ENCODE measurements at places on chromosomes 16 and 17. TPM values are rescaled to one million over a fixed set of nuclear protein-coding genes. Genes with fewer than 3 reads are reported as not detected.

The SOST gene
- not detected for total RNA-seq

The NPTX1 gene
- 0.57 TPM for total RNA-seq

The ELP5 gene
- total RNA-seq: 43.3 TPM

The CXCL16 gene
- total RNA-seq: 55.3 TPM

DNA sequence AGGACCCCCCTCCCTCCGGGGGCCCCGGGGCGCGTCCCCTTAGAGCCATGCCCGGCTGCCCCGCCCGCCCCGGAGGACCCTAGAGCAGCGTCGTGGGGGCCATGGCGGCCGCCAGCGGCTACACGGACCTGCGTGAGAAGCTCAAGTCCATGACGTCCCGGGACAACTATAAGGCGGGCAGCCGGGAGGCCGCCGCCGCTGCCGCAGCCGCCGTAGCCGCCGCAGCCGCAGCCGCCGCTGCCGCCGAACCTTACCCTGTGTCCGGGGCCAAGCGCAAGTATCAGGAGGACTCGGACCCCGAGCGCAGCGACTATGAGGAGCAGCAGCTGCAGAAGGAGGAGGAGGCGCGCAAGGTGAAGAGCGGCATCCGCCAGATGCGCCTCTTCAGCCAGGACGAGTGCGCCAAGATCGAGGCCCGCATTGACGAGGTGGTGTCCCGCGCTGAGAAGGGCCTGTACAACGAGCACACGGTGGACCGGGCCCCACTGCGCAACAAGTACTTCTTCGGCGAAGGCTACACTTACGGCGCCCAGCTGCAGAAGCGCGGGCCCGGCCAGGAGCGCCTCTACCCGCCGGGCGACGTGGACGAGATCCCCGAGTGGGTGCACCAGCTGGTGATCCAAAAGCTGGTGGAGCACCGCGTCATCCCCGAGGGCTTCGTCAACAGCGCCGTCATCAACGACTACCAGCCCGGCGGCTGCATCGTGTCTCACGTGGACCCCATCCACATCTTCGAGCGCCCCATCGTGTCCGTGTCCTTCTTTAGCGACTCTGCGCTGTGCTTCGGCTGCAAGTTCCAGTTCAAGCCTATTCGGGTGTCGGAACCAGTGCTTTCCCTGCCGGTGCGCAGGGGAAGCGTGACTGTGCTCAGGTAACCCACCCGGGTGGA lies 759 bp downstream of the ALKBH5 start:
- peak; percentile 55 for DNase-seq

DNA sequence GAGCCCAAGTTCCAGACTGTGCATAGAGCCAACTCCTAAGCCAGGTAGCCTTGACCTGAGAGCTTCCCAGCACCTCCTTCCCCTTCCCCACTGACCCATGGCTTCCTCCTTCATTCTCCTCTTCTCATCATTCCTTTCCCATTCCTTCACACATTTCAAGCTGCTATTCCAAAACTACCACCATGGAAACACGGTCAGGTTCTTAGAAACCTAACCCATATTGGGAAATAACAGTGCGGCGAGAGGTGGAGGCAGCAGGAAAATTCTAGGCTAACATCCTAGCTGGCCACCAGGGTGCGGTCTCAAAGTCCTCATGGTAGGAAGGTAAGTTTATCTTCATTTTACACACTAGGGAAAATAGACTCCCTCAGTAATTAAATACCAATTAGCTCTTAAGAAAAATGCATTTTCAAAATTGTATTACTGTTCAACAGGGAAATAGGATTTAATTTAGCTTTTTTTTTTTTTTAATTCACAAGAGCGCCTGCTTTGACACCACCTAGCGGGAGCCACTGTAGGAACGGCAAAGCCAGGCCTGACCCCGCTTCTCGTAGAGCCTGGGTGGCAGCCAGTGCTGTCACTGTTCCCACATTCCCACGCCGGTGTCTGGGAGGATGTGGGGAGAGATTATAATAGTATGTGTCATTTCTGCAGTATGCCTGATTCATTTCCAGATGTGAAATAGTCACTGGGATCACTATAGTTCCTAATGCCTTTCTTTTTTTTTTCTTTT lies 14.0 kb upstream of the SPHK1 start:
- no peak for DNase-seq

DNA sequence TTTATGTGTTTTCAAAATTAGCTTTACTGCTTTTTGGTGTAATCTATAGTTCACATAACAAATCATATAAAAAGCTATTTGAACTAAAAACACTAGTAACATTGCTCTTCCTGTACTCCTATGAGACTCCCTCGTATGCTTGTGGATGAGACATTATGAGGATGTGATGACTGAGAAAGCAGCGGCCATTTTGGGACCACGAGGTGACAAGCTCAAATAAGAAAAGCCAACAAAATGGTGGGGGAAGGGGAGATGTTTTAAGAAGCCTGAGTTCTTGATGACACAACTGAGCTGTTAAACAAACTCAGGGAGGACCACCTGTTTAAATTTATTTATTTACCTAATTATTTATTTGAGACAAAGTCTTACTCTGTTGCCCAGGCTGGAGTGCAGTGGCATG lies 4.5 kb downstream of the CCL18 start:
- DNase-seq: no peak

- DNase-seq: no peak
Measured at GRCh38 chr17:2797226-2797625, 988 bp downstream of the RAP1GAP2 start.

- no peak for DNase-seq
Measured at GRCh38 chr17:13541032-13541480, 60.7 kb downstream of the HS3ST3A1 start.

DNA sequence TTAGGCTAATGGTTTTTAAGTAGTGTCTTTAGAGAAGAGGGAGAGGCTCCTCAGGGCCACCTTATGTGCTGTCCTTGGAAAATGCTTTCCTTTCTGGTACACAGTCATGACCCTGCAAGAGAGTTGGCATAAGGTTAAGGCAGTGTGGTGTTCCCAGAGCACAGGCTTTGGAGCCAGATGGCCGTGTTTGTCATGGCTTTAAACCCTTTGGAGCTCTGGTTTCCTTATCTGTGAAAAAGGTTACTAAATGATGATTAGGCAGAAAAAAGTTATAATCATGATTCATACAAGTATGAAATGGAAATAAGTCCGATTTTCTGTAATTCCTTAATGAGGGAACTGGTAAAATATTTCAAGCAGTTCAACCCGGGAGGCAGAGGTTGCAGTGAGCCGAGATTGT lies 13.2 kb downstream of the UTP4 start:
- no peak for DNase-seq

Data from Caco-2 (cell line).